ENCODE measurements at places on chromosomes 5 and 9. TPM values are rescaled to one million over a fixed set of nuclear protein-coding genes. Genes with fewer than 3 reads are reported as not detected.

WDR5 gene
- 58.0 TPM for polyA plus RNA-seq

- no peak for DNase-seq
Observed at GRCh38 chr5:166324372-166324771, 1967.1 kb upstream of the WWC1 start.

DNA sequence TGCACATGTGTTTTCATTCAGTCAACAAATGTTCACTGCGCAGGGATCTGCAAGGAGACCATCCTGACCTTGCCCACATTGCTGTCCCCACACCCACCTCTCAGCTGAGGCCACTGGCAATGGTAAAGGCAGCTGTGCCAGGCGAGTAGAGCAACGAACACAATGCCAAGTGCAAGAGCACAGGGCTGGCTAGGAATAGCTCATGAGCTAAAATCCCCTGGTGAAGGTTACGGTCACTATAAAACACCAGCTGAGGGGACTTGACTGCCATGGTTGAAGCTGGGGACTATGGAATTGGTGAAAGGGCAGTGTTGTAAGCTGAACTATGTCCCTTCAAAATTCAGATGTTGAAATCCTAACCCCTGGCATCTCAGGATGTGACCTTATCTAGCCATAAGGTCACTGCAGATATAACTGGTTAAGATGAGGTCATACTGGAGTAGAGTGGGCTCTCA is 96.1 kb downstream of the OTULIN start:
- no peak for DNase-seq

SLC24A2 gene
- polyA plus RNA-seq, result not detected

REEP2 gene
- 19.5 TPM for polyA plus RNA-seq

DNA sequence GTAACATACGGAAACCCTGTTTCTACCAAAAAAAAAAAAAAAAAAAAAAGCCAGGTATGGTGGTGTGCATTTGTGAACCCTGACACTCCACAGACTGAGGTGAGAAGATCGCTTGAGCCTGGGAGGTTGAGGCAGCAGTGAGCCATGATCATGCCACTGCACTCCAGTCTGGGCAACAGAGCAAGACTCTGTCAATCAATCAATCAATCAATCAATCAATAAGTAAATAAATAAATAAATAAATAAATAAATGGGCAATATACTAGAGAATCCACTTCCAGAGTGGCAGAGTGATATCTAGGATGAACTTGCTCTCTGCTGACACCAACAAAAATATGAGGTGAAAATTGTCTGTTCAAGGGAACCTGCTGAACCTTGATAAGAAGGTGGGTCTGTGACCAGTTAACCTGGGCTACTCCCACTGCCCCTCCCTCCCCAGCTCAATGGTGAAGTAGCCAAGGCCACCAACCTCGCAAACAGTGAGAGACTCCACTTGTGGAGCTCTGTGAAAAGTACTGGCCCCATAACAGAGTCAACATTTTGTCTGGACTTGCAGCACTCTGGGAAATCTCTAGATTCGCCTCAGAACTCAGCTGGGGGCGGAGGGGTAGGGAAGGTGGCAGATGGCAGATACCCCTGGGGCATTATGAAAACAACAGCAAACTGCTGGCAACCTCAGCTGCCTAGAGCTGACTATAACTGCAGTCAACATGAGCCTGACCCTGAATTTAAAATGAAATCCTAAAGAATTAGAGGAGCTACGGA is 163.7 kb downstream of the ROR2 start:
- DNase-seq, result no peak

- DNase-seq, result no peak
Observed at GRCh38 chr5:178206166-178207101, 2.1 kb downstream of the HNRNPAB start.

GRCh38 chr9:16960084-16960483 is 89.6 kb upstream of the BNC2 start:
- no peak for DNase-seq

GRCh38 chr5:136011414-136012001 is 17.3 kb upstream of the TGFBI start:
- no peak for DNase-seq

GRCh38 chr9:136257381-136258298 is 12.0 kb upstream of the QSOX2 start:
- DNase-seq, result no peak

- DNase-seq, result no peak
Observed at GRCh38 chr5:151719228-151720000, 32.7 kb upstream of the SPARC start.

DNA sequence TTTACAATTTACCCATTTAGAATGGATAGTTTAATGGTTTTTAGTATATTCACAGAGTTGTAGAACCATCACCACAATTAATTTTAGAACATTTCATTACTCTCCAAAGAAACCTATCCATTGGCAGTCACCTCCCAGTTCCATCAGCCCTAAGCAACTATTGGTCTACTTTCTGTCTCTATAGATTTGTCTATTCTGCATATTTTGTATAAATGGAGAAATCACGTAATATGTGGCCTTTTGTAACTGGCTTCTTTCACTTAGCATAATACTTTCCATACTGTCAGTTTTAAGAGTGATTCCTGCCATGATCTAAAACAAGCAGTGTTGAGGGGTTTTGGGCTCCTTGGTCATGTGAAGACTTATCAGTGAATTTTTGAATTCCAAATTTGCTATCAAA is 12.7 kb downstream of the OCLN start:
- DNase-seq, result no peak

GRCh38 chr9:114910541-114910940 is 19.9 kb downstream of the TNFSF8 start:
- DNase-seq, result no peak

DNA sequence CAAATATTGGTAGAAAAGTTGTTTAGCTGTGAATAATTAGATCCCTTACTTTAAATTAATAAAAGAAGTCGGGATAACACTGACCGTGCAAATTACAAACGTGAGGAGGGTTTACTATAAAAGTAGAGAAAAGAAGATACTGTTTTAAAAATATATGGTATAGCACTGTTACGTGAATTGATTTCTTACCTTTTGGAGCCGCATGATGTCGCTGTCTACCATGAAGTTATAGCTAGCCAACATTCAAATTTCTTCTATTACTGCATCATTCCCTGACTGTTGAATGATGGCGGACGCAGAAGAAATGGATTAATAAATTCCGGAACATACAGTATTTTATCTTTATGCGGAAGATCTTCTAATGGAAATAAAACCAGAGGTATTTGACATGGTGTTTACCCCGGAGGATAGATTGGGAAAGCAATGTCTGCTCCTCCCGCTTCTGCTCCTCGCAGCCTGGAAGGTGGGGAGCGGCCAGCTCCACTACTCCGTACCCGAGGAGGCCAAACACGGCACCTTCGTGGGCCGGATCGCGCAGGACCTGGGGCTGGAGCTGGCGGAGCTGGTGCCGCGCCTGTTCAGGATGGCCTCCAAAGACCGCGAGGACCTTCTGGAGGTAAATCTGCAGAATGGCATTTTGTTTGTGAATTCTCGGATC is at the start of gene PCDHA6:
Gene PCDHA6 (plus strand): TSS at position 257 of the 658 bp plus-strand sequence. CDS start 132 bp downstream, at position 389.
- DNase-seq, result no peak

GRCh38 chr5:135246923-135247795 is 151.9 kb downstream of the MACROH2A1 start:
- no peak for DNase-seq

DNA sequence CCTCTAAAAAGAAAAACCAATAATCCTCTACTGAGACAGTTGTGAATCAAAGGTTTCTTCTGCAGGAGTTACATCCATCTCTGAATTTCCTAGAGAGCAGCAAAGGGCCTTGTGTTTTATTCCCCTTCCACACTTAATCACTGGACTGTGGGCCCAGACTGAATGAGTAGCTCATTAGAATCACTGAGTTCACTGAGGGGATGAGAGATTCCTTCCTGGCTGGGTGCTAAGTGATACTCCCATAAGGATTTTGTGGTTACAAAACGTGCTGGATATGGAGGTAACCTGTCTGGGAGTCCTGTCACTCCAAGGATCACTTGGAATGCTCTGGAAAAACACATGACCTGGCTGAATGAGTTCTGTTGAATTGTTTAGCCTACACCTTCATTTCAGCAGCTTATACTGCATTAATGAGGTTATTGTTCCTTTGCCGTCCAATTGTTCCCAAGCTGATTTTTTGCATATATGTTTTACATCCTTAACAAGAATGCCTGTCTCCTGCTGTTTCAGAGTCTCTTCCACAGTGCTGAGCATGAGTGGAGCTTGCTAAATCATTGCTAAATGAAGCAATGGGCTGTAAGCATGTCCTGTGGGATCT is 82.9 kb downstream of the MEF2C start:
- DNase-seq, result no peak

PRUNE2 gene
- 18.6 TPM for polyA plus RNA-seq

BSPRY gene
- polyA plus RNA-seq, result 0.24 TPM

All from muscle of arm (tissue), 14 donors.